Inflammatory macrophage treated with lipopolysaccharide for 4 hours (primary cell): ENCODE measurements at places on chromosomes 2 and 18.
A peak's percentile ranks its signal among the peaks of the same experiment; 100 is the strongest.

GRCh38 chr2:172168917-172169346 lies 66.2 kb upstream of the DLX2 start:
- DNase-seq = peak; percentile 87

GRCh38 chr2:71757351-71757750 lies 304.0 kb downstream of the DYSF start:
- no peak for DNase-seq

- DNase-seq = no peak
Observed at GRCh38 chr2:225017713-225018112, 24.6 kb downstream of the DOCK10 start.

DNA sequence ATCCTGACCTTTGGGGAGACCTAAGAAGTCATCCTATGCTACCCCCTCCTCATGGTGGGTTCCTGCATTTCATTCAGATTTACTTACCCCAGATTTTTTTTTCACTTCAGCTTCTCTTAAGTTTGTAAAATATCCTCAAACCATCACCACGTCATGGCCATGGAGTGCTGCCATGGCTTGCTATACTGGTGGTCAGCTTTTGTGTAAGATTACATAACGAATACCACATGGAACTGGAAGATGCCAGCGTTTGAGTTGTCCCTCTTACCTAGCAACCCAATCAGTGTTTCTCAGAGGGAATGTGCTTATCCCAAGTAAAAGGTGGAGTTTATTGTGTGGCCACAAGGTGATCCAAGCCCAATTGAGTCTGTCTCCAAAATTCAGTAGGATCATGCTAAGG lies 148.6 kb upstream of the ALPP start:
- no peak for DNase-seq

- peak; percentile 41 for DNase-seq
Observed at GRCh38 chr2:112483042-112483473, 1.1 kb downstream of the TTL start.

DNA sequence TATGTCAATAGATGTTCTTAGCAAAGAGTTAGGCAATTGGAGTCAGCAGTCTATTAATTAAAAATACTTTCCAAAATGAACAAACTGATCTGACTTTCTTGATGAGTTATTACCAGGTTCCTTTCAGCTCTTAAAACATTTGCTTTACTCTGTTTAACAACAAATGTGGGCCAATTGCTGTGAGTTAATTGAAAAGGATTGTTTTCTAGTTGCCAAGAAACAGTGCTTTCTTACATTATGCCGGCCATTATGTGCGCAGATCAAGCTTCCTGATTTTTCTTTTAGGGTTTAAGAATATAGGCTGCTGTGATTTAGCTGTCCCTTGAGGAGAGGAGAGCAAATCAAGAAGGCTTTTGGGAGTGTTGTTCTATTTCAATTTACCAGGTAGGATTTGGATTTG lies 50.5 kb upstream of the ITPRID2 start:
- DNase-seq = no peak

DNA sequence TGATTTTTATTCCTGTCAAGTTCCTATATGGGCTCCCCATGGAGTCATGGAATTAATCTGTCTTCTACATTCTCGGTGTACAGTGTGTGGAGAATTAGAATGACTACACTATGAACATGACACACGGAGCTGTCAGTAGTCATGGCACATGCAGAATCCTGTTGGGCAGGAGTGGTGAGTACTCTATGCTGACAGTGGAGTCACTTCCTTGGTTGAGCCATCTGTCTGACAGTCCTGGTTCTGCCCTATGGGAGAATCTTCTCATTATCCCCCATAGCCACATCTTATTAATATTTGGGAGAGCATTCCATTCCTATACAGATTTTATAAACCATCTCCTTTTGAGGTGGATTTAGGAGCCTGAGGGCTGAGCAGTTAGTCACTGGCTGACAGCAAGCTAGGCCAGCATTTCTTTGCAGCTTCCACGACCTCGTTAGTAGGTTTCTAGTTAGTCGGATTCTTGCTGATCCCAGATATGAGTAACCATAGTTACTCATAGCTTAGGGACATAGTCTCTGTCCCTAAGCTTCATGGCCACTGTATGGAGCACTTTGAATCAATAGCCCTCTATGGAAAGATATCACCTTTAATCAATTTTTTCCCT lies 90.6 kb downstream of the MDH1 start:
- DNase-seq = no peak

DNA sequence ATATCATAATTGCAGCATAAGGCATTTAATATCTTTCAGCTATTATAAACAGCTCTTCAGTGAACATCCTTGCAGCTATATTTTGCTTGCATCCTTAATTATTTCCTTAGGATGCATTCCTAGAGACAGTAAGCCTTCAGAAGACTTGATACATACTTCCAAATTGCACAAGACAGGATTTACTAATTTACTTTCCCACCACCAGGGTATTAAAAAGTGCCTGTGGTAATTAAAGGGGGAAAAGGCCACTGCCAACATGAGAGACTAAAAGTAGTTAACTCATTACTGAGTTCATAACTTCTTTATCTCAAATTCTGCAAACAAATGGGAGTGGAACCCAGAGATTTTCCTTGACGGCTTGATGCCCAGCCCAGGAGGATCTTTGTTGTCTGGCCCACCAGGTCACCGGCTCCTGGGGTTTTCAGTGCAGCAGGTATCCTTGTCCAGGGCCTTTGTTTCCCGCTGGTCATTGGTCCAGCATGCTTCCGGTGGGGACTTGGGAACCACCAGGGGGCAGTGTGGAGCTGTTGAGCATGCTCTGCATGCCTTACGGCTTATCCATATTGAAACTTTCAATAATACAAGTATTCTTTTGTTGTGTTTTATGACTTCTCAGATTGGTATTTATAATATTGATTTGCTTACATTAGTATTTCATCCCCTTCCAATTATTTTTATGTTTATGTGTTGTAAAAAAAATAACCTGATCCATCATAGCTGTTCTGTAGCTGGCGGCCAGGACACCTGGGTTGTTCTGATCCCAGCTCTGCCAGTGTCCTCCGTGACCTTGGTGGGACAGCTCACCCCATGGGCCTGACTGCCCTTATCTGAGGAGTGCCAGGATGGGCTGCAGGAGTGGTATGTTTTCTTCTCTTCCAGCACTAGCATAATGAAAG lies 61.4 kb downstream of the TGOLN2 start:
- peak; percentile 78 for DNase-seq

DNA sequence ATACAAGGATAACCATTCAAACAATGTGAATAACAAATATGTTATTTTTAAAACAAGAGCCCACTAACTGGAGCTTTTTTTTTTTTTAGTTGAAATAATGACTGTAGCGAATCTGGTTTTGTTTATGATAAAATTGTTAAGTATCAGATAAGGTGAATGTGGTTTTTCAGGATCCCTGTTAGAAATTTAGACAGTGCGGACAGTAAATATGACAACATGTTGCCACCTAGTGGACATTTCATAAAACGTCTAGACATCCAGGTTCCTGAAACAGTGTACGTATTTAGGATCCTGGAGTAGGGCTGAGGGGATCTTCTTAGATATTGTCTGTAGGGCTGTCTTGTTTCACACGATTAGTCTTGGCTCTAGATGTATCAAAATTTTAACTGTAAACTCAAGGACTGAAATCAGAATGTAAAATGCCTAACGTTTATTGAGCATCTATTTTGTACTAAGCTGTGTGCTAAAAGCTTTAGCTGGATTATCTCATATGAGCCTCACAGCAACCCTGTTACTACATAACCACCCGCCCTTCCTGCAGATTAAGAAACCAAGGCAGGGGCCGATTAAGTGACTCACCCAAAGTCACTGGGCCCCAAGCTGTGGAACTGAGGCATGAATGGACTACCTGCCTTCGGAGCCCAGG lies 23.9 kb upstream of the CCDC68 start:
- peak; percentile 67 for DNase-seq

DNA sequence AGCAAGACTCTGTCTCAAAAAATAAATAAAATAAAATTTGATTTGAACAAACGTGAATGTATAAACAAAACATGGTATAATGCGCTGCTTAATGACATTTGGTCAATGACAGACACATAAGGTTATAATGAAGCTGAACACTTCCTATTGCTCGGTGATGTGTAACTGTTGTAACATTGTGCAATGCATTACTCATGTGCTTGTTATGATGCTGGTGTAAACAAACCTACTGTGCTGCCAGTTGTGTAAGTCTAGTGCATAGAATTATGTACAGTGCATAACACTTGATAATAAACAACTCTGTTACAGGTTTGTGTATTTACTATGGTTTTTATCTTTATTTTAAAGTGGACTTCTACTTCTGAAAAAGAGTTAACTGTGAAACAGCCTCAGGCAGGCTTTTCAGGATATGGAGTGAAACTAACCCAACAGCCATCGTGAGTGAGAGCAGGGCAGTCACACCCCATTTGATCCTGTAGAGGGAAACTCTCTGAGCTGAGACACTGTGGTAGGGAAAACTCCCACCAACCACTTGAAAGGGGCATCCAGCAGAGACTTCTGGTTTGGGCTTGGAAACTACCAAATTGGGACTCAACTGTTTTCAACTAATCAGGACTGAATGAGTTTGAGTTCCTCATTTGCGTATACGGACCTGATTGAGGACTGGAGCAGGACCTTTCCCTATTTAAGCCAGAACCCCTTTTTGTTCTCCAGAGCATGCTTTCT lies 8.7 kb upstream of the RPRD1A start:
- peak; percentile 87 for DNase-seq

- DNase-seq = no peak
Observed at GRCh38 chr2:42984617-42985016, 192.2 kb upstream of the HAAO start.

- no peak for DNase-seq
Observed at GRCh38 chr2:138430181-138430580, 71.4 kb upstream of the SPOPL start.

DNA sequence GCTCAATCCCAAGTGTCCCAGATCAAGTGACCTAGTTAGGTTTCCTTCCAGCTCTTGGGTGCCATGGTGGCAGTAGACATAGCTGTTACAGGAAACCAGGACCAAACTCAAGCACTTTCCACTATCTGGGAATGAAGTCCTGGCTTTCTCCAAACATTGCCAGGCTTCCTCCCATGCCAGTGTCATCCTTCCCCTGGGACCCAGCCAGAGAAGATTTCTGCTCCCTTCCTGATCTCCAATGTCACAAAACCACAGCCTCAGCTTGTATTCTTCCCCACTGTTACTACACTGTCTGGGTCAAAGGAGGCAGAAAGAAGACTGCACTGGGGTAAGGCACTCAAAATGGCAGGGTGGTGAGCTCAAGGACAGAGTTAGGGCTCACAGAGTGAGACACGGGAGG lies 347.1 kb downstream of the TNS1 start:
- no peak for DNase-seq

GRCh38 chr2:45652090-45653031 lies 886 bp downstream of the PRKCE start:
- DNase-seq = peak; percentile 77

DNA sequence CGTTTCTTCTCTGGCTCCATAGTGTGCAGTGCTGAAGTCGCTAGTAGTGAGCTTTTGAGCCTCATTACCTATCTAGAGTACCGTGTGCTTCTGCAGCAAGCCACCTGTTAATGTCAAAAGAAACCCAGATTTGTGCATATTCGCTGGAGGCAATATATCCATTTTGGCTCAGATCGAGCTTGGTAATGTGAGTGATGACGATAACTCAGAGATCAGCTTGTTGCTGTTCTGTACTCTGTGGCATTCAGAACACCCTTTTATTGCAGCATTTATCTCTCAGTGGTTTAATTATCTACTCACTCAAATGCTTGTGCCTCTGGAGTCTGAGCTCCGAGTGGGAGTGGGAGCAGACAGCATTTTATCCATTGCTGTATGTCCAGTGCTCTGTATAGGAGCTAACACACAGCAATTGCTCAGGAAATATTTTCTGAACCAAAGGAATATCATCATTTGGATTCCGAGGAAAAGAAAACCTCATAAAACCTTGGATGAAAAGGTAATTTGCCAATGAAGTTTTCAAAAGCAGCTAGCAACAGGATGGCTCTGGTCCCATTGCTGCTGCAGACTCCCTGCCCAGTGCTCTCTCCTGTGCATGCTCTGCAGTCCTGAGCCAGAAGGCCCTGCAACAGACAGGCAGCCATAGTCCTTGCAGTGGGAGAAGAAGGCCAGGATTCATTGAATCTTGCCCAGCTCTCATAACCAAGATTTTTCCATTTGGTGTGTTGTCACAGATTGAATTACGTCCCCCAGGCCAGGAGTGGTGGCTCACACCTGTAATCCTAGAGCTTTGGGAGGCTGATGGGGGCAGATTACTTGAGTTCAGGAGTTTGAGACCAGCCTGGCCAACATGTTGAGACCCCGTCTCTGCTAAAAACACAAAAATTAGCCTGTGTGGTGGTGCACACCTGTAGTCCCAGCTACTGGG lies 183.8 kb downstream of the MYCN start:
- no peak for DNase-seq

DNA sequence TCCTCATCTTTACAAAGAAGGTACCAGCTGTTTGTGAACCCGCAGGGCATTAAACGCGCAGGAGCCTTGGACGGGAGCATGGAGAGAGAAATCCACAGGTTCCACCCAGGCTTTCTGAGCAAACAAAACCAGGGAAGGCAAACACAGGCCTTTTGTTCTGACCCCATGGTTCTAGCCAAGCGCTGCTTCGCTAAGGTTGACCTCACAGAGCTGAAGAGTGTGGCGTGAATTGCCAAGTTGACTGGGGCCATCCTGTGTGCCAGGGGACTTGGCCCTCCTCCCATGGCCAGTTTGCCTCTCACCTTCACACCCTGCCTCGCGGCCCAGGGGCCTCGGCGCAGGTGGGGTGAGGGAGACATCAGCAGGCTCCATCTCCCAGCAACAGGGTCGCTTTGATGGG lies 74.1 kb downstream of the VAPA start:
- no peak for DNase-seq

DNA sequence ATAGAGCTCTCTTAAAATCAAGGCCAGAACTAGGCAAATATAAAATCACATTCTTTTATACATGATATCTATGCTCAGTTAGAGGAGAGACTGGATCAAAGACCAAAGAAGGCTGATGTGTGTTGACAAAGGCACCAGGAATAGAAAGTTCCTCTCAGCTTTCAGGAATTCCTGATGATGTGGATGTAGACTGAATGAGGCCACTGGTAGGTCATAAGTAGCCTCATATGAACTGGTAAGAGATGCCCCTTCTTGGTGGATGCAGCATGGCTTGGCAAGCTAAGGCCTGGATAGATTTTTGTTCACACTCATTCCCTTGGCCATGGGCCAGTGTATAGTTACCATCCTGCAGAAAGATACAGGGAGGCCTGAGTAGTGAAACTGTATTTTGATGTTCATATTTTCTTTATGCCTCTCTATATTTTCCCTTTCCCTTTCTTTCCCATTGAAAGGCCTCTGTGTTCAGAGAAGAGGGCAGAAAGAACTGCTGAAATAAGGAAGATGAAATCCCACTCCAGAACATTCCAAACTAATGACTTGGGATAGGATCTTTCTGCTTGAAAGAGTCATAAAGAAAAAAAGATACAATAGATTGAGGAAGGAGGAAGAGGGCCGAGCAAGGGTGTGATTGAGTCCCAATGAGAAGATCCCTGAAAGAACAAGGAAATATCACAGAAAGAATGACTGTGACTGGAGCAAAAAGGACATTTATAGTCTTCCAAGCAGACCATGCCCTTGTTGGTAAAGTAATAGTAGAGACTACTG lies 2182.7 kb upstream of the PIK3C3 start:
- no peak for DNase-seq
